ENCODE measurements at places on chromosomes 7 and 10.

DNA sequence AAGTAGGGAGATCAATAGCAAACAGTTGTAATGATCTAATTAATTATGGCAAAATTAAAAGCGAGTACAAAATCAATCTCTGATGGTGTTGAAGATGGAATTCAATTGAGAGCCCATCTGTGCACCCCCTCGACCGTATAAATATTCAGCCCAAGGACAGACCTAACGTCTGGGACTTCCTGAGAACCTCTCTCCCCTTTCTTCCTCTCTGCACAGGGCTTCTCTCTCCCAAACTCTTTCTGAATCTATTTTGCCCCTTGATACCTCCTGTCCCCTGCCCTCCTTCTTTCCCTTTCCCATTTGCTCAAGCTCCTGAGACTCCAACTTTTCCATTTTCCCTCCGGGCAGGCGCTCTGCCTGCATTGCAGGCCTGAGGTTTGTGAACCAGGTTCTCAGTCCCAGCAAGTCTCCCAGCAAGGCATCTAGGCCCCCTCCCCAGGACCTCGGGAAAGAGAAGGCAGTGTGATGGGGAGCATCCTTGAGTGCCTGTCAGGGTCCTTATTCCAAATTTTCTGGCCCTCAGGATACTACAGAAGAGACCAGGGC lies 8.5 kb upstream of the PAX2 start:
- no peak for DNase-seq

DNA sequence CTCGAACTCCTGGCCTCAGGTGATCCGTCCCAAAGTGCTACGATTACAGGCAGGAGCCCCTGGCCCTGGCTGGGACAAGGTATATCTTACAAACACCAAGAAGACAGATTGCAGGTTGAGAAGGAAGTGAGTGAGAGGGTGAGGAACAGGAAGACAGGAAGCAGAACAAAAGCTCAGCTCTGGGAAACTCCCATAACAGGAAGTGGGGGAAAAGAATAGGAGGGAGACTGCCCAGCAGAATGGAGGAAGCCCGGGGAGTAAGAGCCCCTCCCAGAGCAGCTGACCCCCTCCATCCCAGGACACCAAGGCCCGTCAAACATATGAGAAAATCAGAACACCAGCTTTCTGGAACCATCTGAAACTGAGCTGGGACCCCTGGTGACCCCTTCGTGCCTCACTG lies 2.9 kb downstream of the TECPR1 start:
- no peak for DNase-seq

- DNase-seq: no peak
Observed at GRCh38 chr7:93985101-93985500, 19.1 kb downstream of the BET1 start.

- no peak for DNase-seq
Observed at GRCh38 chr7:157565201-157565626, 228.4 kb downstream of the DNAJB6 start.

DNA sequence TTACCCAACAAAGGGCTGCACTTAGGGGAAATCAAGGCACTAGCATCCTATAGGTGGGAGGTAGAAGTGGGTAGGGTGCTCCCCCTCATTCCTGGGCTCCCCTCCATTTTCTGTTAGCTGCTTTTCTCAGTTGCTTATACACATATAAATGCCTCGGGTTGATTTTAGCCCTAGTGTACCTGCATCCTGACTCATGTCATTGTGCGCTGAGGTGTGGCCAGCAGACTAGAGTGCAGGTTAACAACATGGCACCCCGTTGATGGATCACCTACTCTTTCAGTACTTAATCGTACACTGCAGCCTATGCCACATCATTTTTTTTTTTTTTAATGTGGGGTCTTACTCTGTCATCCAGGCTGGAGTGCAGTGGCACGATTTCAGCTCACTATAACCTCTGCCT lies 144.0 kb upstream of the ITGB1 start:
- no peak for DNase-seq

- DNase-seq: no peak
Observed at GRCh38 chr10:106652279-106652678, 512.2 kb downstream of the SORCS1 start.

GRCh38 chr7:29255199-29255878 lies 60.8 kb downstream of the CHN2 start:
- DNase-seq: no peak

- no peak for DNase-seq
Observed at GRCh38 chr7:146926841-146927240, 810.2 kb downstream of the CNTNAP2 start.

DNA sequence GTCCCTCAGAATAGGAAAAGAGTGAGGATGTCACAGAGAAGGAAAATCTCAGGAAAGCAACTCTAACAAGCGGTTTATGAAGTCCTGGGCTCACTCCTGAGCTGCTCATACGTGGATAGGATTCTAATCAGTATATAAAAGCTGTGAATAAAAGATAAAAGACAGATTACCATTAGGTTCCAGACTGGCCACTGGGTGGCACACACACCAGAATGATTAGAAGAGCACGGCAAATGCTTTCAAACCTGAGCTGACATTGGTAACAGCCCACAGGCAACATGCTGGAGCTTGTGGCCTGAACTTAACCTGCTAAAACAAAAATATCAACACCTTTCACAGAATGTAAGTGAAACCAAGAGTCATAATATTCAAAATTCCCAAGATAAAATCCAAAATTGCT lies 370.8 kb downstream of the GRID1 start:
- DNase-seq: no peak

- DNase-seq: no peak
Observed at GRCh38 chr10:111323389-111323966, 246.6 kb downstream of the ADRA2A start.

DNA sequence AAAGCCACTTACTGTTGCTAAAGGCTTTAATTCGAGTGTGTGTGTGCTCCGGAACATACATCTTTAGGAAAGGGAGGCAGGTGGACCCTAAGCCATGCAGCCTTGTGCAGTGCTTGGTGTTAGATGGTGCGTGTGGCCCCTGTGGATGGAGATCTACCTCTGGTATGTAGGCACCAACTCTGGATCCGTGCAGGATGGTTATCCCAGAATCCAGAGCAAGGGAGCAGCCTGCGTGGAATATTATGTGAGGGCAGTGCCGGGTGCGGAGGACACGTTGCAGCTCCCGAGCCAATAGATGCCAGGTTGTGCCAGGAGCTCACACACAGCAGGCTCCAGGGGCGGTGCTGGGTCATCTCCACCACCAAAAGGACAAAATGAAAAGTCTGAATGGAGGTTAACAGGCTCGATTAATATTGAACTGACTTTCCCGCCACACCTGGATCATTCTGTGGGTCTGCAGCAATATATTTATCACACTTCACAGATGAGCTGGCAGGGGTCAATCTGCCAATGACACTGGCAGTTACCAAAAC lies 143.0 kb upstream of the NPS start:
- no peak for DNase-seq

DNA sequence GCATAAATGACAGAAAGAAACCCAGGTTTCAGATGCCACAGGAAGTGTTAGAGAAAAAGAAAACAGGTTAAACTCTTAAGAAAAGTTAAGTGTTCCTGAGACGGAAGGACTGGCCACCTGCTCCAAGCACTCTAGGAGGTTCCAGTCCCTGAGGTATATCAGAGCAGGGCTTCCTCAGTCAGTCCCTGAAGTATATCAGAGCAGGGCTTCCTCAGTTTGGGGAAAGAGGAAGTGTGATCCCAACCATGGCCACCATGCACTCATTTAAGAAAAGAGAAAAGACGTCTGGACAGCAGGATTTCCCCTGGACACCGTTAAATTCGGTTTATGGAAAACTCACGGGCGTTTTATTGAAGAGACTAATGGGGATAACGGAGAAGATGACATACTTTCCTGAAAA lies 133.4 kb upstream of the PFKP start:
- DNase-seq: no peak

DNA sequence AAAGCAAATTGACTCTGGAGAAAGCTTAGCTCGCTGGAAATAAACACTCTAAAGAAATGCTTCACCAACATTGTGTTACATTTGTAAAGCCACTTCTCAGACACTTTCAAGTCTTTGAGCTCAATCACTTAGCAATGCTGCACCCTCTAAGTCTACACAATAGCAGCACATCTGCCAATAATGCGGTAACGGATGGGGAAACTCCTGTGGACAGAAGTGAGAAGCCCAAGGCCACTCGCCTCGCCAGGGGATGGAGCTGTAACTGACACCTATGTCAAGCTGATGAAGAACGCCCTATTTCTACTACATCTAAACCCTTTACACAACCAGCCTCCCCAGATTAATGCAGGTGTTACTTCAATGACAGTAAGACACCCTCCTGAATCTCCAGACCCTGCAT lies 167.7 kb downstream of the SFMBT2 start:
- DNase-seq: no peak

Data from stimulated activated CD4-positive, alpha-beta T cell treated with anti-CD3 and anti-CD28 coated beads, Interleukin-1b, Interleukin-23, amount 100 ng/mL, for 1 hour (primary cell).